CD14-positive monocyte (primary cell): ENCODE measurements at places on chromosomes 3 and 15. TPM values are rescaled to one million over a fixed set of nuclear protein-coding genes. Genes with fewer than 3 reads are reported as not detected.

The DNAJA4 gene
- 7.6 and 20.9 TPM in 2 replicates for polyA plus RNA-seq

The SNTN gene
- polyA plus RNA-seq = not detected

DNA sequence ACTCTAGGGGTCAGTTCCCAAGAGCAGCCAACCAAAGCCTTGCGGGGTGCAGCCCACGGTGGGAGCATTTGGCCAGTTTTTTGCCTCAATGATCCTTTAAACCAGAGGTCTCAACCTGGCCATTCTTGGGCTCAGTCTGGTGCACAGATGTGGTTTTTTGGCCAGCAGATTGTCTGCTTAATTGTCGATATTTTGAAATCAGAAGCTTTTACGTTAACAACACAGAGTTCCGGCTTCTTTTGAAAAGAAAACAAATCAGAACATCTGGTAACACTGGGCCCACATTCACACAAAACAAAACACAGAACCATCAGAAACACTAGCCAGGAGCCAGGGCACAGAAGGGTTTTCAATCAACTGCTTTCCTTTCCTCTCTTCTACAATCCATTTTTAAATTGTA lies 127.7 kb downstream of the XXYLT1 start:
- H3K4me3 ChIP-seq = no peak overlapping the region
- DNase-seq = no peak
- no peaks in the 10 kb centered on the region for H3K36me3 ChIP-seq
- H3K4me1 ChIP-seq = peaks cover 22% of the 10 kb centered on the region

GRCh38 chr3:154384479-154384878 lies 45.5 kb downstream of the GPR149 start:
- no peak for DNase-seq
- no peak overlapping the region for H3K4me3 ChIP-seq
- no peaks in the 10 kb centered on the region for H3K36me3 ChIP-seq
- no peaks in the 10 kb centered on the region for H3K27me3 ChIP-seq

GRCh38 chr3:24688446-24689148 lies 193.9 kb upstream of the THRB start:
- no peak for DNase-seq
- H3K4me1 ChIP-seq = no peaks in the 10 kb centered on the region
- H3K36me3 ChIP-seq = no peaks in the 10 kb centered on the region
- H3K27ac ChIP-seq = no peak overlapping the region
- no peaks in the 10 kb centered on the region for H3K27me3 ChIP-seq

GRCh38 chr15:87267798-87268197 lies 988.7 kb downstream of the NTRK3 start:
- H3K4me1 ChIP-seq = no peaks in the 10 kb centered on the region
- no peak for DNase-seq
- H3K36me3 ChIP-seq = no peaks in the 10 kb centered on the region
- no peaks in the 10 kb centered on the region for H3K27me3 ChIP-seq

- no peaks in the 10 kb centered on the region for H3K36me3 ChIP-seq
- no peaks in the 10 kb centered on the region for H3K27me3 ChIP-seq
- H3K4me3 ChIP-seq = no peak overlapping the region
- no peak for DNase-seq
Measured at GRCh38 chr3:65687741-65688140, 351.0 kb downstream of the MAGI1 start.
